ENCODE measurements at places on chromosomes 6 and 20. TPM values are rescaled to one million over a fixed set of nuclear protein-coding genes. Genes with fewer than 3 reads are reported as not detected.

SNAP25 gene
- total RNA-seq, result not detected

ALDH5A1 gene
- total RNA-seq, result 10.2 TPM

RAET1L gene
- total RNA-seq, result not detected

C20orf202 gene
- not detected for total RNA-seq

CCM2L gene
- 5.0 TPM for total RNA-seq

NELFCD gene
- 50.9 TPM for total RNA-seq

VWA7 gene
- 7.2 TPM for total RNA-seq

SLC17A2 gene
- total RNA-seq, result not detected

SNX5 gene
- 72.0 TPM for total RNA-seq

FBXO5 gene
- 4.2 TPM for total RNA-seq

UBR2 gene
- 43.0 TPM for total RNA-seq

HEY2 gene
- 1.4 TPM for total RNA-seq

FOXC1 gene
- 3.6 TPM for total RNA-seq

TRIM10 gene
- 1.4 TPM for total RNA-seq

MYL9 gene
- 153 TPM for total RNA-seq

ZBTB46 gene
- 17.7 TPM for total RNA-seq

TTI1 gene
- total RNA-seq, result 13.8 TPM

TJAP1 gene
- total RNA-seq, result 57.6 TPM

ENPP4 gene
- total RNA-seq, result 10.5 TPM

COL10A1 gene
- not detected for total RNA-seq

CRYBG1 gene
- 35.1 TPM for total RNA-seq

DZANK1 gene
- total RNA-seq, result 1.8 TPM

HSPA12B gene
- total RNA-seq, result 19.9 TPM

SLC17A1 gene
- not detected for total RNA-seq

IL20RA gene
- total RNA-seq, result 10.2 TPM

CCN5 gene
- total RNA-seq, result 147 TPM

PRL gene
- total RNA-seq, result not detected

SLC22A23 gene
- 22.0 TPM for total RNA-seq

SLC32A1 gene
- total RNA-seq, result not detected

BMP6 gene
- 1.0 TPM for total RNA-seq

SOBP gene
- total RNA-seq, result 8.4 TPM

TFAP2D gene
- total RNA-seq, result not detected

CST5 gene
- total RNA-seq, result 1.7 TPM

MRPL14 gene
- total RNA-seq, result 102 TPM

WFDC5 gene
- not detected for total RNA-seq
